ENCODE measurements at places on chromosomes 5 and 9. TPM values are rescaled to one million over a fixed set of nuclear protein-coding genes. Genes with fewer than 3 reads are reported as not detected.

DNA sequence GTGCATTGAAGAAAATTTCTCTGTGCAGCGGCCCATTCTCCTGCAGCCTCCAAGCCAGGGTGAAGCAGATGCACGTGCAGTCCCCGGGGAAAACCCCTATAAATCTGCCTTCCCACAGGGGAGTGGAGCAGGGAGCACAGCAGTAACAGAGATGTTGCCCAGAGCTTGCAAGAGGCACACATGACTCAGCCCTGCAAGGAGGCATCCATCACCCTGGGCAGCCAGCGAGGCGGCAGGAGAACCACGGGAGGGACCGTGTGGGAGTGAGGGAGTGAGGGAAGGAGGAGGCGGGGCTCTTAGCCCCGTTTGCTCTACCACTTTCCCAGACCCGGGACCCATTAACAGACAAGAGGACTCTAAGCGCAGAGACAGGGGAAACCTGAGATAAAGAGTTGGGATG, 96.2 kb upstream of the ARAP3 start:
- DNase-seq = peak; percentile 68

DNA sequence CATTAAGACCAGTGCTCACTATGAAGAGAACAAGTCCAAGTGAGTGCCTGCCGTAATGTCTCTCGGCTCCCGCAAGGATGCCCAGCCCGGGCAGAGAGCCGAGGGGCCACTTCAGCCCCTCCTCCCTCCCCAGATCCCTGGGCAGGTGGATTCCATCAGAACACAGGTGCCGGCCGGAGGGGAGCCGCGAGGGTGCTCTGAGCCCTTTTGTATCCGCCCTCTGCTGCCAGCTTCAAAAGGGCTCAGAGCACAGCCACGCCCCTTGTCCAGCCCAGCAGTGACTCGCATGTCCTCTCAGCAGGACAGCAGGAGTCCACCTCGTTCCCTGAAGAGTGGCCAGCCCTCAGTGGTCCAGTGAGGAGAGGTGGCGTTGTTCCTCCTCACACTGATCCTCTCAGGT, 43.9 kb downstream of the CYFIP2 start:
- DNase-seq = no peak

DNA sequence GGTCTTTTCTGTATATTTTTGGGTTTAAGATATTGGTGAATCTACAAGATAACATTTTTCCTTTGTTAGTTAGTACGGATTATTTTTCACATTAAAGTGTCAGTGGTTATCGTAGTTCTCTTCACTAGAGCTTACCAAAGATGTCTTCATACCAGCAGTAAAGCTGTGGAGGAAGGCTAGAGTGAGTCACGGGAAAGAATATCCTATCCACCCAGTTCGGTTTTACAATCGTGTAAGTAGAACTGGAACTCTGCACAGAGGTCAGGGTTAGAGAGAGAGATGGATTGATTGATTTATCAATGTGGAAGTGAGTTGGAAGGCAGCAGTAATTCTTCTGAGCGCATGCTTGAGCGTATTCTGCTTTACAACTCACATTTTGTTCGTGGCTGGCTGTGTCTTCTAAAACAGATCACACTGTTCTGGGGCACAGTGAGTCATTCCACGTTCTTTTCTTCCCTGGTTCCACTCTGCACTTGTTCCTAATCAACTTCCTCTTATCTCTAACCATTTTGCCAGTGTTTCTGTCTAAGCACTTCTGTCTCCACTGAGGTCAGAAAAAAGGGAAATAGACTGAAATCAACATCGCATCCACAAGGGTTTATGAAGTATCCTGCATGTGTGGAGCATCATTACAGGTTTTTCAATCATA, 86.5 kb upstream of the ARRDC3 start:
- no peak for DNase-seq

DNA sequence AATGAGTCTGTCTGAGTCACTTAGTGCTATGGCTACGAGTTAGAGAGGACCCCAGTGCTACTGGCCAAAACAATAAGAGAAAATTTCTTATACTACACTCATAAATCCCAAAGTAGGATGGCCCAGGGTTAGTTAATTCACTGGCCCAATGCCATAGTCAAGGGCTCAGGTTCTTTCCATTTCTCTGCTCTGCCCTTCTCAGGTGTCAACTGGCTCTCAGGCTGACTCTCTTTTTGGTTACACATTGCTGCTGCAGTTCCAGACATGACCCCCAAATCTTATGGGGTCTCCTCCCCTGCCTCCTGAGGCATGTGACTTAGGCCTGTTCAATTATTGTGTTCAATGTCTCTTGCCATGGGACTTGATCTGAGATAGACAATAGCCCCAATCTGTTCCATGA, 70.4 kb downstream of the ARHGEF37 start:
- DNase-seq = no peak

DNA sequence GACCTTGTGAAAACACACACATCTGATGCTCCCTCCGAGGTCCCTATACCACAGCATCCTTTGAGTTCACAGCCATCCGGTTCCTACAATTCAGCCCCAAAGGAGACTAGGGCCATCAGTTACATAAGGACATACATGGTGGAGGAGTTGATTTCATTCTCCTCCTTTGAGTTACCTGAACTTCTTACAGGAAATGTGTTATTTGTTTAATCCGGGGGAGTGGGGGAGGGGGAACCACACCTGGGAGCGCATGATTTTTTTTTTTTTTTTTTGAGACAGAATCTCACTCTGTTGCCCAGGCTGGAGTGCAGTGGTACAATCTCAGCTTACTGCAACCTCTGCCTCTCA, 30.7 kb downstream of the SEMA4D start:
- no peak for DNase-seq

GRCh38 chr9:108213511-108213910, 642.3 kb downstream of the ACTL7B start:
- DNase-seq = no peak

DNA sequence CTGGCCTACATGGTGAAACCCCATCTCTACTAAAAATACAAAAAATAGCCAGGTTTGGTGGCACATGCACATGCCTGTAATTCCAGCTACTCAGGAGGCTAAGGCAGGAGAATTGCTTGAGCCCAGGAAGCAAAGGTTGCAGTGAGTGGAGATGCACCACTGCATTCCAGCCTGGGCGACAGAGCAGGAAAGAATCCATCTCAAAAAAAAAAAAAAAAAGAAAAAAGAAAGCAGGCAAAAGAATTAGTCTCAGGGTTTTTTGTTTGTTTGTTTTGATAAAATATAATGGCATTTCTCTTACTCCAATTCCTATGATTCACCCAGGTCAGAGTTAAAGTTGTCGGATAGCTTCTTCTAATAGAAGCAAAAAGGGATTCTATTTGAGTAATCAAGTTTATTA, 67.0 kb upstream of the ATG10 start:
- no peak for DNase-seq

DNA sequence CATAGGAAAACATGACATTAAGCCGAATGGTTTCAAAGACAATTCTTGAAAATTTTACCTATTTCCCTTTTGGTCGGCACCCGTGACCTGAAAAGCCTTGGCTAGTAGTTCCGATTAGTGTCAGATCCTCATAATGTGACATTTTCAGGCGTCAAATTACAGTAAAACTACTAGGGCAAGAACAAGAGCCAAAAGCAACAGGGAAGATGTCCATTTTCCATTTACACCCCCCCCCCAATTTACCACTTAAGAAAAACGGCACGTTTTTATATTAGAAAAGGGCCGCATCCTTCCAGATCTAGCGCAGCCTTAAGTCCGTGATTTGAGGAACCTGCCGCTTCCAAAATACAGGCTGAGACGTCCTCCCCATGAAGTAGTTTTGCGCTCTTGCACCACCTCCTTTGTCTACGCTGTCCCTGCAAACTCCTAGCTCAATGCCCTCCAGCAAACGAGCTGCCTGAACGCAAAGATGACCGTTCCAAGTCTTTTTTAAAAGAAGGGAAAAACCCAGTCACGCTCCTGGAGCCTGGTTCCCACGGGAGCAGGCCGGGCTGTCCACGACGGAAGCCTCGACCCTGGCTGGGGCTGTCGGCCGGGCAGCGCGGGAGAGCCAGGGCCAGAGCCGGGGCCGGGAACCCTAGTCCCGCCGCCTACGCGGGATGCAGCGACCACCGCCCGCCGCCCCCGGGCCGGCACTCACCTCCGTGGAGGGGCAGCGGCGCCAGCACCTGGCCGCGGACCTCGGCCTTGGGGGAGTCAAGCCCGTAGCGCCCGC, 616 bp downstream of the RNF130 start:
- peak; percentile 68 for DNase-seq

MED10 gene
- total RNA-seq = 17.5 TPM

CDH9 gene
- total RNA-seq = 0.16 TPM

GALNT12 gene
- total RNA-seq = 138 TPM

FSTL4 gene
- not detected for total RNA-seq

POC5 gene
- total RNA-seq = 14.7 TPM
